ENCODE measurements at places on chromosomes 3 and 15.

DNA sequence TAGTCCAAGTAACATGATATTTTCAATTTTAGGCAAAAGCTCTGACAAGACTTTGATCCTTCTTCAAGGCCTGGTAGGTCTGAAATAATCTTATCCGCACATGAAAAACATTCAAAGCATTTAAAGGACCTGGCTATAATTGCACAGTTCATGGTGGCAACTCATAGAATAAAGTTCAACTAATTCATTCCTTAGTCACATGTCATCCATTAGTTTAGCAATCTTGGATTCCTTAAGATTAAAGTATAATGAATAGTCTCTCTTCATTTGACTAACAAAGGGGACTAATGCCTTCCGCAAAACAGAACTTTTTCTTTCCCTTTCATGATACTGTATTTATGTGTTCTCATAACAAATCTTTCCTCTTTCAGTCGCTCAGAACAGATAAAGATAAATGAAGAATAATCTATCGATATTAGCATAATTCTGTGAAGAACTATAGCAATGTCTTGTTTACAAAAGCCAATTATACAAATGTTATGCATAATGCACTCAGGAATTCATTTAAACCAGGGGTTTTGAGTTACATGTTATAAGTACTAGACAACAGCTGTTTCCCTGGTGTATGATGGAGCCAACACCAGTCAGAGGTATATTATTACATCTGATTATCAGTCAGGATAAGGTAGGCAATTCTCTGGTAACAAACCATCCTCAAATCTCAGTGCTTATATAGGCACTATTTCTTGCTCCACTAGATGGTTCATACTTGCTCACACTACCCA is 172.5 kb downstream of the POTEB3 start:
- DNase-seq: no peak

DNA sequence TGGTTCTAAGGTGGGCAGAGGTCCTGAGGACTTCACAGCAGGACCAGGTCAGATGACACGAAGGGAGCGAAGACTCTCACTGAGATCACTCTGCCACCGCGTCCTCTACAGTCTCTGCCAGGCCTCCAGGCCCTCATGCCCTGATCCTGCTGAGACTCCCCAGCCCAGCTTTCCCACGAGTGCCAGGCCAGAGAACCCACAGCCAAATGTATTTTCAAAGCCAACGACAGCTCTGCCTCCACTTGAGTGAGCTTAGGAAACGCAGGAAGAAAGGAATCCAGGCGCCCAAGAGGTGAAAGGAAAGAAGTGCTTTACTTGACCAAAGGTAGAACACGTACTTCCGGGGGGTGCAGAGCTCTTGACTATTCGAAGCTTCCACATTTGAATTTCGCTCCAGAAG is 275.0 kb downstream of the XXYLT1 start:
- DNase-seq: no peak

DNA sequence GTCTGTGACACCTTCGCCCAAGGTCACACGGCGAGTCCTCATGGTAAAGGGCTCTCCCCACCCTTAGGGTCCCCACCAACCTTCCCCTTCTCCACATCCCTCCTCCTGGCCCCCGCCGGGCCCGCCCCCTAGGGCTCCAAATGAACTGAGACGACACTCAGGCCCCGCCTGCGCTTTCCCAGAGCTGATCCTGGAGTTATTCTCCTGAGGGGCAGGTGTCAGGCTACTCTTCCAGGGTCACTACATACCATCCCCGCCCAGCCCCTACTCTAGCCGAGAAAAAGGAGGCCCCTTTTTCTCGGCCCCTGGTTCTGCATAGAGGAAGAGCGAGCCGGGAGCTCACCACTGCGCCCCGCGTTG is 292 bp downstream of the USP4 start:
- DNase-seq: peak; percentile 40

DNA sequence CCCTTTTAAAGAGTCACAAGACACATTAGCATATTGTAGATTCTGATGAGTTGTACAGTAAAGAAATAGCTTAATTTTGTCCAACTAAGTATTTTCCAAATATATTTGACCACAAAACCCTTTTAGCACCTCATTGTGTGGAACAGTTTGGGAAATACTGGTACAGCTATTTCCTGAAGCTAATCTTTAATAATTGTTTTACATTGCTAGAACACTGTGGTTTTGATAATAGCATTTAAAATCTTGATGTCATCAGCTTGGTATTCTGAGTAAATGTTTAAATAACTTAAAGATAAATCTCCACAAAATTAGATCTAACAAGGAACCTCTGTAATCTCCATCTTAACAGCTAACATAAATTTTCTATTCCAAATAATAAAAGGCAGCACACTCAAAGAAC is 140.0 kb upstream of the MLF1 start:
- no peak for DNase-seq

- no peak for DNase-seq
Measured at GRCh38 chr15:31221936-31222515, 104.6 kb upstream of the KLF13 start.

DNA sequence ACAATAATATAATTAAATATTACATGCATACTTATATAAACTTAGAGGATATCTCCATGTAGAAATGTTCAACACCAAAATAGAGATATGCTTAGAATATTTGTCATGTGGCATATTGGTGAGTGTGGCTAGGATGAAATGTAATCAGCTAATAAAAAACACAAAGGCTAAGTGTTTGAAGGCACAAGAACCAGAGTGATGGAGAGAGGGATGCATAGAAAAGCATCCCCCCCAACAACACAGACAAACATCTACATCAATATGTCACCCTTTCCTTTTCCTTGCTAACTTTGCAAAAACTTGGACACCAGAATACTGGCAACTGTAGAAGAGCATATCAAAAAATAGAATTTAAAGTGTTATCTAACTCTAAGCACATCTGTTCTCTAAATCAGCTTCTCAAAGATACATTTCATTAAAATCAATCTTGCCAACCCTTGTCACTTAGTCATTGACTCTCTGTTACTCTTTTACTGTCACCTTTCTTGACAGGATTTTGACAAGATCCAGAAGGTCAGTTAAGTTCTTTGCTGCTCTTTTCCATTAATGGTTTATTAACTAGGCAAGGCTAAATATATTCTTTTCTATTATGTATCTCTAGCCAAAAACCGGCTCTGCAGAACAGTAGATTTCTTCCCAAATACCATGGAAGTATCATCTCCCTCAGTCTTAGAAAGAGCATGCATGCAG is 695.9 kb downstream of the OTOL1 start:
- no peak for DNase-seq

DNA sequence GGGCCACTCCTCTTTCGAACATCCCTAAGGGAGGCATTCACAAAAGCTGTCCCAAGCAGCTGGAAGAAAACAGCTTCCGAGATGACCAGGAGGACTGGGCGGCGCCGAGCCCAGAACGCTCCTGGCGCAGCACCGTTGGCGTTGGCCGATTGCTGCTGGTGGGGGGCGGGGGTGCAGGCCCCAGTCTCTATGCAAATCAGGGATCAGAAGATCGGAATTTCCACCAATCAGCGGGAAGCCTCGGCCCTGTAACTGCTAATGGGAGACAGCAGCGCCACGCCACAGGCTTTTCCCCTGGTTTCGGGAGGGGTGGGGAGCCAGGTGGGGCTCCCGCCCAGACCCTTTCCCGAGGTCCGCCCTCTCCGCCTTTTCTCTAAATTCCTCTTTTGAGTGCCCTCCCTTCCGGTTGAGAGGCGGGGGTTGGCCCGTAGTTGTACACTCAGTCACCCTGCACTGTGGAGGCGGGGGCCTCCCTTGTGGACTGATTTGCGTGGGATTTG is 27.0 kb downstream of the HMCES start:
- peak; percentile 63 for DNase-seq

DNA sequence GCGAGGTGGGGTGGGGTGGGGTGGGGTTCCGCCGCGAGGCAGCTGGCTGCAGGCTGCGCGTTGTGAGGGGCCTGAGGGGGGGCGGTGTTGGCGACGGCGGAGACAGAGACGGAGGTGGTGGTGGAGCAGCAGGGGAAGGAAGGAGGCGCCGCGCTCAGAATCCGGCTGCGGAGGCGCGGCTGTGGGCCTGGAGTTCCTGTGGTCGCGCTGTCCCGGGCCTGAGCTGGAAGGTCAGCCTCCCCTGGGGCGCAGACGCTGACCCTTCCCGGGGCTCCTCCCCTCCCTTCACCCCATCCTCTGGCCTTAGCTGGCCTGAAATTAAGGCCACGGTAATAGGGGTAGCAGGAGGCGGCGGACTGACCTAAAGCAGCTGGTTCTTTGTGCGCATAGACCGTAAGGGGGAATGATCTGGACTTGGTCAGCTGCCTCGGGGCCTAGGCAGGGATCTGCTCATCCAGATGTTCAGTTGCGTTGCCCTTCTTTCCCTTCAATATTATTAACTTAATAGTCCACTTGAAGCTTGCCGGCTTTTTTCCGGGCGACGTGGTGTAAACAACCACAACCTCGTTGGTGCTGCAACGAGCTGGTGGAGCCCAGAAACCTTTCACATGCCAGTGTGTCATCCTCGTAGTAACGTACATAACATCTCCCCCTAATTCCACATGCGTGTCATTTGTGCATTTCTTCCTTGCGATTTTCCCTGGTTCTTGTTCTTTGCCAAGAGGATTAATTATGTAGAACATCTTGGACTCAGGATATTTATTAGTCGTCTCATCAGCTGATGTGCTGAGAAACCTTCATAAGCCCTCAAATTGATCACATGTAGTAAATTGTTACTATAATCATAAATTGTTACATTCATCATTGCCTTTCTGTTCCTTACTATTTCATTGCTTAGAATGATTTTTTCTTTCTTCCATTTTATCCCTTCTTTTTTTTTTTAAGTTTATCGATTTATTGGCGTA is 626 bp downstream of the SEC62 start:
- DNase-seq: peak; percentile 51

DNA sequence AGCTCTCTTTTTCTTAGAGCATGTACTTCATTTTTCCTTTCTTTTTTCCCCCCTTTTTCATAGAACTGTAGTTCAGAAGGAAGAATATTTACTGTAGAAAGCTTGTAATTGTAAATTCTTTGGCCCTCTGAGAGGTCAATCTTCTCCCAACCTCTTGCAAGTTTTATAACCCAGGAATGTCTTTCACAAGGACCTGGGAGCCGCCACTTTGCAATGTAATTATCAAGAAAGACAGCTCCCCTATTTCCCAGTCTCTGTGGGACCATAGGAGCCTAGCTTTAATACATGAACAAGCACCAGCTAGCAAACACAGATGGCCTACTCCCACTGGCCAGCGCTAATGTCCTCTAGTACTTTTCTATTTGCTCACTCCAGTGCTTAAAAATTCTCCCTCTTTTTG is 51.4 kb downstream of the NFKBIZ start:
- DNase-seq: no peak

DNA sequence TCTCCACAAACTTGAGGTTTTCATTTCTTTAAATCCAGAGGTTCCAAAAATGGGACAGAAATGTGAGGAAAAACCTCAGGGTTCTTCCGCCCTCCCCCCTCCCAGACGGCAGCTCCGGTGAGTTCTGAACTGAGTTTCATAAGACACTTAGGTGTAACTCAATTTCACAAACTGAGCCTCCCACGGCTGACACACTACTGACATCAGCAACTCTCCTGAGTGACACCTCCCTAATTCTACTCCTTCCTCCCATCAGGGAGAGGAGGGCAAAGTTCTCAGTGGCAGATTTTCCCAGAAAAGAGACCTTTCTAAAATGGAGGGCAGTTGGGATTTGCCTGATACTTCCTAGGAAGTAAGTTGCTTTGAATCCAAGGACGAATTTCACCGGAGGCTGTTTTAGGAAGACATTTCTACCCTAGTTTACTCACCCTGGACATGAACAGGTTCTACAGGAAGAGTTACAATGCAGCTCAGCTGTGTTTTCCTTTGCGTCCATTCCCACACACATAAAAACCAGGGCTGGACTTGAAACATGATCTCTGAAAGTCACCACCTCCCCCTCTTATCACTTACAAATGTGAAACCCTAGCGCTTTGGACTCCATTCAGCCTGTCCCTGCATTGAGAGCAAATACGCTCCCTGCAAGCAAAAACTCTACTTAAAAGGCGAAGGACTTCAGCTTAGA is 78.1 kb upstream of the LMOD3 start:
- peak; percentile 73 for DNase-seq

GRCh38 chr15:73704869-73705645 is 20.9 kb downstream of the CD276 start:
- peak; percentile 80 for DNase-seq

- no peak for DNase-seq
Measured at GRCh38 chr3:140883428-140884040, 58.1 kb upstream of the SLC25A36 start.

- no peak for DNase-seq
Measured at GRCh38 chr3:2536575-2536974, 437.9 kb downstream of the CNTN4 start.

Data from stimulated activated CD4-positive, alpha-beta T cell treated with anti-CD3 and anti-CD28 coated beads, Interleukin-15, amount 100 ng/mL, for 24 hours (primary cell).